ENCODE measurements at places on chromosomes 1 and 21. TPM values are rescaled to one million over a fixed set of nuclear protein-coding genes. Genes with fewer than 3 reads are reported as not detected.

DNA sequence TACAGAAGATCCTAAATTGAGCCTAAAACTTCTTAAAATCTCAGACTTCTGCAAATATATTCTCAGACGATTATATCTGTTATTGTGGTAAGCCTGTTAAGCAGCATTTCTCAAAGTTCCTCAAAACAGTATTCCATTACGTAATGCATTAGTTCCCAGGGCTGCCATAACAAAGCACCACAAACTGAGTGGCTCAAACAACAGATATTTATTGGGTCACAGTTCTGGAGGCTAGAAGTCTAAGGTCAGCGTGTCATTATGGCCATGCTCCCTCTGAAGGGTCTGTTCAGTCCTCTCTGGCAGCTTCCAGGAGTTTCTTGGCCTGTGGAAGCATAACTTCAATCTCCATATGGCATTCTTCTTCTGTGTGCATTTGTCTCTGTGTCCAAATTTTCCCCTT is 103.5 kb upstream of the ST6GALNAC5 start:
- no peak for DNase-seq
- H3K4me3 ChIP-seq, result no peak overlapping the region
- H3K27me3 ChIP-seq, result no peaks in the 10 kb centered on the region
- no peak overlapping the region for H3K27ac ChIP-seq

GRCh38 chr1:76659171-76659940 is 207.9 kb upstream of the ST6GALNAC5 start:
- no peak for DNase-seq
- H3K27me3 ChIP-seq, result no peaks in the 10 kb centered on the region
- no peaks in the 10 kb centered on the region for H3K36me3 ChIP-seq
- no peak overlapping the region for H3K4me3 ChIP-seq
- no peak overlapping the region for H3K27ac ChIP-seq
- H3K4me1 ChIP-seq, result no peaks in the 10 kb centered on the region

- H3K27me3 ChIP-seq, result no peaks in the 10 kb centered on the region
- H3K36me3 ChIP-seq, result no peaks in the 10 kb centered on the region
- H3K4me3 ChIP-seq, result no peak overlapping the region
- H3K27ac ChIP-seq, result no peak overlapping the region
Observed at GRCh38 chr1:53606651-53607051, 132.3 kb downstream of the GLIS1 start.

DNA sequence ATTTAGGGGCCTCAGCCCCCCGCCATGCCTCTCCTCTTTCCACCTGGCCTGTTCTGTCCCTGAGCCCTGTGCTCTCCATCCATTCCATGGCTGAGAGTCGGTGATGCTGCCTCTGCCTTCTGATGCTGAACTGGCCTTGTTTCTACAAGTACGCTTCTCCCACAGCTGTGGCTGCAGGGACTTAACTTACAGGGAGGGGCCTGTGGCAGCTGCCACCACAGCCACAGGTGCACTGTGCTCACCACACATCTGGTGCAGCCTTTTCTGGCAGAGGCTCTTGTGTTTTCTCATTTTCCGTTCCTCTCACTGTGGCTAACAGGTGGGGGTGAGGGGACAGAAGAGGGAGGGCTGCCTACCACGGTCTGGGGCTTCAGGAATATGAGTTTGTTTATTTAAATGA is 4.2 kb downstream of the FMO1 start:
- no peaks in the 10 kb centered on the region for H3K36me3 ChIP-seq
- H3K4me1 ChIP-seq, result peaks cover 2% of the 10 kb centered on the region
- no peak for DNase-seq
- peaks cover 10% of the 10 kb centered on the region for H3K27me3 ChIP-seq

The CHAF1B gene
- total RNA-seq, result 1.8 TPM

Data from lower lobe of right lung (tissue), 2 donors.